ENCODE measurements at places on chromosomes 4 and X.

DNA sequence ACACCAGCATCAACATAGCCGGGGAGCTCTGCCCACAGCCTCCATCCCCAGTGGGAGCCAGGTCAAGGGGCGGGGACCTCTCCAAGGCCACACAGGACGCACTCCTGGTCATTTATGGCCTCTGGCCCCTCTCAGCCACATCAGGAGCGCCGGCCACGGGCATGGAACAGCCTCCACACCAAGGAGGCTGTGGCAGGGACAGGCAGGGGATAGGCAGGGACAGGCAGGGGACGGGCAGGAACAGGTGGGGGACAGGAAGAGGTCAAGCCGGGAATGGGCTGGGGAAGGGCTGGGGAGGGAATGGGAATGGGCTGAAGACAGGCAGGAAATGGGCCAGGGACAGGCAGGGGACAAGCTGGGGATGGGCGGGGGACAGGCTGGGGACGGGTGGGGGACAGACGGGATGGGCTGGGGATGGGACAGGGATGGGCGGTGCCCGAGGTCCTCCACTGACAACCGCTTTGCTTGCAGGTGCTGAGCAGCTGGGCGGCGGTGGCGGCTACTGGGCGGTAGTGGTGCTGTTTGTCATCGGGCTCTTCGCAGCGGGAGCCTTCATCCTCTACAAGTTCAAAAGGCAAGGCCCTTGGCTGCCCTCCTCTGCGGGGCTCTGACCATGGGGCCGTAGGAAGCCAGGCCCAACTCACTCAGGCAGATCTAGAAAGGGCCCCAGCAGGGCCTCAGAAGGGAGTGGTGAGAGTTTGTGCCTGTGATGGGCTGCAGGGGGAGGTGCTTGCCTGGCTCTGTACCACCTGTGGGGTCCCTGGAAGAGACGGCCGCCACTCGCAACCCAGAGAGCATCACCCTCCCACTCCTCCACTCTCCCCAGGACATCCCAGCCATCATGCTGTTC is 205.6 kb downstream of the AFAP1 start:
- no peak for DNase-seq

- DNase-seq, result no peak
Observed at GRCh38 chr4:2304877-2305561, 43.1 kb upstream of the MXD4 start.

DNA sequence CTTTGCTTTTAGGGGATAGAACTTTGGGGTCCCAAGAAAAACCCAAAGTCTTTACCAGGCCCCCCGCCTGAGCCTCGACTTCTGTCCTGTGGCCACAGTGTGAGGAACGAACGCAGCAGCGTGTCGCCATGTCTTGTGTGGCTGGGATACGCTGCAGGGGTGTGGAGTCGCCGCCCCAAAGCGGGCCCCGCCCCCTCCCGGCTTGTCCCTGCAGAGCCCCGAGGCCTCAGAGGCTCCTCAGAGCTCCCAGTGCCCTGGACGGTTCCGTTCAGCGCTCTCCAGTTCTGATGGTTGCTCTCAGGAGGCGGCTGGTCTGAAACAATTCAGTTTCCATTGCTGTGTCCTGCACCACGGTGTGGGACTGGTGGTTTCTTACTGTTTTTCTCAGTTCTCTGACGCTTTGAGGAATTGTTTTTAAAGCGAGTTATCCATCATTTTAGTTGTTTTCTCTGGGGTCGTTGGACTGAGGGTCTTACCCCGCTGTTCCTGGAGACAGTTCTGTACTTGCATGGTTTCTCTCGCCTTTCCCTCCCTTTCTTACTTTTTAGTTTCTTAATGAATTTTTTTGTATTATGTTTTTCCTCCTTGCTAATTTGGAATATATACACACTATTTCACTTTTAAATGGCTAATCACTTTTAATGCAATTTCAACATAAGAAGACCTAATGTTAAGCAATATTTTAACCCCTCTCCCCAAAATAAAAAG is 1.6 kb upstream of the IDUA start:
- peak; percentile 80 for DNase-seq

DNA sequence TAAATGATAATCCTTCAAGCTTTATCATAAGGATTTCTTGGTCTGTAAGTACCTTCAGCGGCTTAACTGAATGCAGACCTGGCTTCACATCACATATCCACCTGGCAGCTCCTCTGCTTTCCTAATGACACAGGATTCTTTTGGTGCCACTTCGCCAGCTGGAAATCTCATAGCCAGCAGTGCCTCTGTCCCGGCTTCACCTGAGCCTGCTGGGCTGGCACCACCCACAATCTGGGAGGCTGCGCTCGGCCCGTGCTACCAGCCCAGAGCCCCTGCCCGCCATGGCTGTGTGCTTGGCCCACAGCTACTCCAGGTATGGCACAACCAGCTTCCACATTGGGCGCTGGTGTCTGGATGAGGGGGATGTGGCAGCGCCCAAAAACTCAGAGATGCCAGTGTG is 37.4 kb downstream of the SPRY1 start:
- no peak for DNase-seq

- no peak for DNase-seq
Observed at GRCh38 chrX:86023811-86024210, 23.5 kb downstream of the CHM start.

DNA sequence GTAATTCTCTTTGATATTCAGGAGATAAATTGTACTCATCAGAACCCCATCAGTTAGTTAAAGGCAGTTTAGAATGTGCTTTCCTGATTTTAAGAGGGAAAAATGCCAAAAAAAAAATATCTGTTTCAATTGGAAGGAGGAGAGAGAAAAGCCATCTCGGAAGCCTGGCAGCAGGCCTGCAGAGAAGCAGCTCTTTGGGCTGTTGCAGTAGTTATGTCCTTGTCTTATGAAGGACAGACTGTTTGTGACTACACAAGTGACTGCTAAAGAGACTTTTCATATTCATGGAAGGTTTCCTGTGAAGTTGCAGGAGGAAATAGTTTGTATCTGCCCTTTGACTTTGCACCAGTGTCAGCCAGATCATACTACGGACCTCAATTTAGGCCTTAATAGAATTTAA is 88.8 kb downstream of the DCLK2 start:
- DNase-seq, result no peak

DNA sequence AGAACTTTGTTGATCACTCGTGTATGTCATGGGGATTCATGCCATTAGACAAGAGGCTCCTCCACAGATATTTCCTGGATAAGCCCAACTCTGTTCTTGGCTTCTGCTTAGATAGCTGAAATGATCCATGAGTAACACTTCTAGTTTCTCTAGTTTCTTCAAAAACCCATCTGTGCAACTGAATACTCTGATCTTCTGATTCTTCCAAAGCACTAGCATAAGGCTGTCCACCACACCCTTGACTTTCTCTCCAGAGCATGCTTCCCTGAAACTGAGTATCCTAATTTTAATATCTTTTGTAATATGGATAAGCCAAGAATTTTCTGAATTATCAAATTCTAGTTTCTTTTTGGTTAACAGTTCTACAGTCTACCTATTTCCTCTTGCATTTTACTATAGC is 118.6 kb upstream of the TAPT1 start:
- no peak for DNase-seq

DNA sequence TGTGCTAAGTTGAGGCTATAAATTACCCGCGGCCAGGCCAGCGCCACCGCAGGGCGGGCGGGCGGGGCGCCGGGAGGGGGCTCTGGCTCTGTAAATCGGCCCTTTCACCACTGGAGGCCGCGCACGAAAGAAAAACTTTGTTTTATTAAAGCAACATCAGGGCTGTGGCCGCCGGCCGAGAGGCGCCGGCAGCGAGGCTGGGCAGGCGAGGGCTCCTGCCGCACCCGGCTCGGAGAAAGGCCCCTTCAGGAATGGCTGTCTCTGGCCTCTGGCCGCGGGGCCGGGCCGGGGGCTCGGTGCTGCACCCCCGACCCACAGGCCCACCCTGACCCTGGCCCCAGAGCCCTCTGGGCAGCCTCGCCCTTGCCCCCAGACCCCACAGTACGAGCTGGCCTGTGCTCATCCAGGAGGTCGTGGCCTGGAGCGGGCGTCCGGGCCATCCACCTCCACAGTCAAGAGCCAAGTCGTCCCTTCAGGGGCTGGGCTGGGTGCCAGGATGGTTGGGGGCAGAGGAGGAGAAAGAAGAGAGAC is 29.5 kb upstream of the FGFR3 start:
- peak; percentile 91 for DNase-seq

DNA sequence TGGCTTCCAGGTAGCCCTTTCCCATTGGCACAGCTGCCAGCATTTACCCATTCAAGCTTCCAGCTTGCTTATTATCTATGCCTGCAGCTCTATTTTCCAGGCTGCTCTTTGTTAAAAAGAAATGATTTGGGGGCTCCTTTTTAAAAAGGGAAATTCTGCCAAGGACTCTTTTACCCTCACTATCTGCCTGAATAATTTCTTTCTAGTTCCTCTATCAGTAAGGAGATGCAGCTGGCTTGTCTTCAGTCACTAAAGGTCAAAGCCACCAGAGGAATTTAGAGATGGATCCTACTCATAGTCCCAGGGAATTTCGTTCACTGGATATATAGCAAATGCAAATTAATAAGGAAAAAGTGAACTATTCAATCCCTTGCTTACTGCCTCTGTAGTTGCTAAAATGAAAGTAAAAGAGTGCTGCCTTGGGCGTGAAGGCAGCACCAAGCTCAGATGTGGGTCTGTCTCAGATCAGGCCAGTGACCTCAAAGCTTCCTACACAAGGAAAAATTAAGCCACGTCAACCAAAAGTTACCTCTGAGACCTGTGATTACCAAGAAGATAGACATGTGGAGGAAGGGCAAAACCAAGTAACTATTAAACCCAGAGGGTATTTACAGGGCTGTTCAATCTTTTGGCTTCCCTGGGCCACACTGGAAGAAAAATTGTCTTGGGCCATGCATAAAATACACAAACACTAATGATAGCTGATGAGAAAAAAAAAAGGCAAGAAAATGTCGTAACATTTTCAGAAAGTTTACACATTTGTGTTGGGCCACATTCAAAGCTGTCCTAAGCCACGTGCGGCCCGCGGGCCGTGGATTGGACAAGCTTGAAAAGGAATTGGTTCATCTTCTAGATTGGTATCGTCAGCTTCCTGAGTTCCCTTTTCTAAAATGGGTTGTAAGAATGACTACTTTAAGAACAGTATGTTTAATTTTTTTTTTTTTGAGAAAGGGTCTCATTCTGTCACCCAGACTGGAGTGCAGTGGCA is 5.3 kb downstream of the ARSF start:
- DNase-seq, result no peak

All from AG08396 (cell line).